ENCODE measurements at places on chromosomes 6 and 20. TPM values are rescaled to one million over a fixed set of nuclear protein-coding genes. Genes with fewer than 3 reads are reported as not detected.

Gene ENPP1
- 34.2 TPM for polyA plus RNA-seq

Gene SNAI1
- polyA plus RNA-seq = 15.7 TPM

Gene RUNX2
- polyA plus RNA-seq = 5.2 TPM

Gene MTHFD1L
- 99.6 TPM for polyA plus RNA-seq

Gene TTPAL
- 19.6 TPM for polyA plus RNA-seq
